GM12891 (cell line): ENCODE measurements at places on chromosomes 3 and 15.

DNA sequence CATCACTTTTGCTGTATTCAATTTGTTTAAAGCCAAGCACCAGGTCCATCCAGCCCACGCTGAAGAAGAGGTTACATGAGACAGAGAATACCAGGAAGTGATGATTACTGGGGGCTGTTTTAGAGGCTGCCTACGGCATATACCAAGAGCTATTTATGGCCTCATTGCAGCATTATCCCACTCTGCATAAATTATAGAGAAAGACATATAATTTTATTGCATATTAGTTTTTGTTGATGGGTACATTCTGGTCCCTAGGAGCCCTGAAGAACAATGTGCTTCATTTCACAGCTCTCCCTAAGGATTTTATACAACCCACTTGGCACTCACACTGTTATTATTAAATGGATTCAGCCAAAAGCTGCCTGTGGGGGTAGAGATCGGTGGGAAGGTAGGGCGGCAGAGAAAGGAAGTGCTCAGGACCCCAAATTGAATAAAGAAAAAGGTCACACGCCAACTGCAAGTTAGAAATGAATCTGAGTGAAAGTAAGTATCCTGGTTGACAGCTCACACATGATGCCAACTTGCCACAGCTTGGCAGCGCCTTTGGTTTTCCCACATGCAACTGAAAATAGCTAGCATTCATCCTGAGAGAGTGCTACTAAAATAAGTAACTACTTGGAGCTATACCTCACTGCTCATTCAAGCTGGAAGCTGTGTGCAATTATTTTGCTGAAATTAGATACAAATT lies 73.7 kb downstream of the CCNL1 start:
- no peak for DNase-seq

- DNase-seq: no peak
These were observed 8.9 kb downstream of the NSUN3 start for GRCh38 chr3:94071713-94072284.

GRCh38 chr15:60703207-60703933 lies 224.4 kb upstream of the ICE2 start:
- no peak for DNase-seq

DNA sequence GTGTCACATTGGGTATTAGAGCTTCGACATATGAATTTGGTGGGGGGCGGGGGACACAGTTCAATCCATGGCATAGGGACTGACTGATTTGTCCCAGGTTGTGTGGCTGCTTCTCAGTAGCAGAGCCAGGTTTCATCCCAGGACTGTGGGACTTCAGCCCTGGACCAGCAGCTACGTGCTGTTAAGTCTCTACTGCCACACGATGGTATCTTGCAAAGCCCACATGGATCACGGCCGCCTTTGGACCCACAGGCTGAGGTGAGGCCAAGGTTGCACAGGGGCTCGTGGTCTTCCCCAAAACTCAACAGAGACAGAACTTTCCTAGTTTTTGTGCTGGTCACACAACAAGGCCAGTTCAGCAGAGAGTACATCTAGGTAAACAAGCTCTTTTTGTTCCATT lies 97.4 kb downstream of the LRRK1 start:
- DNase-seq: no peak

DNA sequence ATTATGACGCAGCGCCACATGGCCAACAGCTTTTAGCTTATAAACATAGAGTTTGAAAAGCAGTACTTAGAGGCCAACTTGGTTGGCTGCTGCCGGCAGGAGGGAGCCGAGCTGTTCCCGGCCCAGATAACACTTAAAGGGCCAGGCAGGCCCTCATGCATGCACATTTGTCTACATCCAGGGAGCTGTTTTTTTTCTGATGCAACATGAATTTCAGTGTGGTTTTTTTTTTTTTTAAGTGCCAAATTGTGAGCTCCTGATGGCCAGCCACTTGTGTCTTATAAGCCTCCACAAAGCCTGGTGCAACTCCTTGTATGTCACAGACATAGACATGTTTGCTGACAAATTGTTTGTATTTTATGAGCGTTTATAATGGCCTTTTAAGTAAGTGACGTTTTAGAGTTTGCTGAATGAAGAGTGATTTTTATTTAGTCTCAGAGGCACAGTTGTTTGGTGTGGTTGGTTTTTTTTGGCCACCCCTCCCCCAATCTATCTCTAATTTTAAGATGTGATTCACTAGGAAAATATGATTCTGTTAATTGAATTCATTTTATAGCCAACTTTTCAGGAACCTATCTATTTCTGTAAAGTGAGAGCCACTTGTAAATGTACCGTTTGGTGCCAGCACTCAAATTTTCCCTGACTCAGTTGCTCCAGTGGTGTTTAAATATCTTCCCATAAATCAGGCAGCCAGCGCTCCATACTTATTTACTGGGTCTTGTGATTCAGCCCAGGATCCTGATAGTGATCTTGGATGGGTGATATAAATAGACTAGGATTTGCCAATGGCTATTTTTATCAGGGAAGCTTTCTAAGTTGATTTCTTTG lies 134.3 kb downstream of the VGLL4 start:
- no peak for DNase-seq

GRCh38 chr3:177676947-177677587 lies 479.8 kb upstream of the TBL1XR1 start:
- DNase-seq: no peak

- DNase-seq: no peak
These were observed 52.2 kb upstream of the CCDC80 start for GRCh38 chr3:112693186-112693585.

- no peak for DNase-seq
These were observed 98.1 kb downstream of the CORO2B start for GRCh38 chr15:68676926-68677325.

- DNase-seq: no peak
These were observed 181.7 kb downstream of the TCF12 start for GRCh38 chr15:57100136-57100539.

DNA sequence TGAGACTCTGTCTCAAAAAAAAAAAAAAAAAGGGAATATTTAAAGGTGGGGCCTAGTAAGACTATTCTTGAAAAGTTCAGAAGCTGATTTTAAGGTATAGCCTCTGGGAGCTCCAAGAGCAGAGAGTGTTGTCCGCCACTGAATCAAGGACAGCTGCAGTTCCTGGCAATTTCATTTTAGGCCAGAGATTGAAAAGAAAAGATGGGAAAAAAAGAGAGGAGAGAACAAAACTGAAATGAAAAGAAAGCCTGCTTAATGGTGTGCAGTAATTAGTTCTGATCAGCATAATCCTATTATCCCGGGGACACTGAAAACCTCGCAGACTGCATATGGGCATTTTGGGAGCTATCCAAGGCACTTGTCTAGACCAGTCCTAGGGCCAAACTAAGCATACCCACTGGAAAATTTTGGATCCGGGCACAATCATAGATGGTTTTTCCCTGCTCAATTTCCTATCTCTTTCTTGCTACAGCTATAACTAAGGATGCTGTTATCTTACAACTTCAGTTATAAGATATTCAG lies 43.2 kb downstream of the EHHADH start:
- DNase-seq: no peak

DNA sequence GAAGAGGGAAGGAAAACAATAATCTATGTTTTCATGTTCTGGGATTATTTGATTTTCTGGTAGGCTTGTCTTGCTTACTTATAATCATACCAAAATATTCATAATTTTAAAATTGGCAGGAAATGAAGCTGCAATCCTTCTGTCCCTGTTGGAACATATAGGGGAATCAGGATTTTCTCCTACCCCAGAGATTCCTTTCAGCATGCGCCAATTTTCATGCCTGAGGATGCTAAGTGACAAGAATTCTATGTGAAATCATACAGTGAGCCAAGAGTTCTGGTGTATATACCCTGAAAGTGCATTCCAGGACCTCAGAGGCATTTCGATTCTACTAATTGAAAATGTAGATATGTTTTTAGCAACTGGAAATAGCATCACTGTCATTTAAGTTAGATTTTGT lies 9.9 kb upstream of the CADPS start:
- no peak for DNase-seq

DNA sequence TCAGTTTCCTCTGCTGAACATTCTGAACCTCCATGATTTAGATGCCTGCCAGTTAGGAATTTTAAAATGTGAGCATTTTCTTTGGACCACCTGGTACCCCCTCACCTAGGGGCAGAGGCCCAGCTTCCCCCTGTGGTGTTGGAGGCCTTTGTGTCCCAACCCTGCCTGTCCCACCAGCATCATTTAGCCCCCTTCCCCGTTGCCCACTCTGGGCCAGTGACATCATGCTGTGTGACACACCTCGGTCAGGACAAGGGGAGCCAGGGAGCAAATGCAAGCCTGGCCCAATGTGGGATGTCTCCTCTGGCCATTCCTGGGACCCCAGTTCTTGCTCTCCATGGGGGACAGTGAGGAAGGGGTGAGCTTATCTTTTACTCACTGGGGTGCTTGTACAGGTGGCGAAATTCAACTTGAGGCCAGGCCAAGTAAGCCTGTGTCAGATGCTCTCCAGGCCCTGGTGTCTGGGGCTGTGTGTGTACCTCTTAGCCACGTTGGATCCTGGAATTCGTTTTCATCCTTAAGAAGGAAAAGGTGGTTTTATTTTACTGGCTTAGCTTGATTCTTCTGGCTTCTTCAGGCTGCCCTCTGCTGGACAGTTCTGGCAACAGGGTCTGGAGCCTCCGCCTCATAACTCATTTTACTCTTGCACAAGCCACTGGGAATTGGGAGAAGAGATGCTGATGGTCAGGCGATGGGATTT lies 49.7 kb upstream of the MYZAP start:
- DNase-seq: peak; percentile 32

DNA sequence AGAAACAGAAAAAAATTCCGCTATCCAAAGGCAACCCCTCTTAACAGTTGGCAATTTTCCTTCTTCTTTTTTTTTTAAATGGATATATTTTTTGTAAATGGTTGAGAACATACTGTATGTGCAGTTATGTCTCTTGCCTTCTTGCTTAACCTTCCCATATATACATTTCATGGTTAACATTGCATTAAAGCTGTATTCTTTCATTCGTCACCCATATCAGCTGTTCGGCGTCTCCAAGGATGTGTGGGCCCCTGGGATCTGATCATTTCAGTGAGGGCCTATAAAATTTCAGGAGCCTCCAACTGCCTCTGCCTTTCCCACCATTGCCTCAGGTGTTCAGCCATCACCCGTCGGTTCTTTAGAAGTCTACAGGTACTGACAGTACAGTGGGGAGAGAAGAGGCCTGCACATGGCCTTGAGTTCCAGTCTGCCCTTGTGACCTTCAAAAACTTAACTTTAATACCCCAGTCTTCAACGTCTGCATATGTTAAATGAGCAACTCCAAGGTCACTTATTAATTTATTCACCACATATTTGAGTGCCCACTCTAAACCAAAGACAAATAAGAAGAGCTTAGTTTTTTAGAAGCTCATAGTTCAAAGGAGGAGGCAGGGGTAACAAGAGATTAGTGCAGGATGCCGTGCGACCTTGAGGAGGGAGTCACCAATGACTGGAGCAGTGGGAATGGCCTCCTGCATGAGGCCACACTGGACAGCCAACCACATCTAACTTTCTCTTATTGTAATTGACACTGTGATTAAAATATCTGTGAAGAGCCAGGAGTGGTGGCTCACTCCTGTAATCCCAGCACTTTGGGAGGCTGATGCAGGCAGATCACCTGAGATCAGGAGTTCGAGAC lies 6.9 kb downstream of the ST6GAL1 start:
- DNase-seq: no peak

DNA sequence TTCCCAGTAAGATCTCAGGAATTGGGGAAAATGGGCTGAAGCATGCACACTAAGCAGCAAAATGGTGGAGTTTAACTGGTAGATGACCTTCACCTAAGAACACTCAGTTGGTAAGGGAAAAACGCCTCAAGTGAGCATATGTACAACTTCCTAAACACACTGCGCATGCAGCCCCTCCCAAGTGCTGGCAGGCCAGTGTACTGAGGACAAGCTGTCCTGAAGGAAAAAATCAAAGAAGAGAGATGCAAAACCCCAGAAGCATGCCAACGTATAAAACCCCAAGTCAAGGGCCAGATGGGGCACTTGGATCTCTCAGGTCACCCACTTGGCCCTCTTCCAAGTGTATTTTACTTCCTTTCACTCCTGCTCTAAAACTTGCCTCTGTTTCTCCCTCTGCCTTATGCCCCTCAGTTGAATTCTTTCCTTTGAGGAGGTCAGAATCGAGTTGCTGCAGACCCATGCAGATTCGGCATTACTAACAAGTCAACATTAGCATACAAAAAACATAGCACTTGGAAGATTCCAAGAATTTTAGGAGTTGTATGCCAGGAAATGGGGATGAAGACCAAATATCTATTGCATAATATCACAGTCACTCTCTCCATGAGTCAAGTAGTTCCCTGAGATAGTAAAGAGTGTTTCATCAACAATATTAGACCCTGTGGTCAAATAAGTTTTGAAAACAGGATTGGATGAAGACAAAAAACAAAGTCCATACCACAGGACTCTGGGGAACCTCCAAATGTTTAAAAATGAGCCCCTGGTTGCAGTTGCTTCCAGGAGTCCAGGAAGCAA lies 10.8 kb upstream of the FYCO1 start:
- DNase-seq: no peak

DNA sequence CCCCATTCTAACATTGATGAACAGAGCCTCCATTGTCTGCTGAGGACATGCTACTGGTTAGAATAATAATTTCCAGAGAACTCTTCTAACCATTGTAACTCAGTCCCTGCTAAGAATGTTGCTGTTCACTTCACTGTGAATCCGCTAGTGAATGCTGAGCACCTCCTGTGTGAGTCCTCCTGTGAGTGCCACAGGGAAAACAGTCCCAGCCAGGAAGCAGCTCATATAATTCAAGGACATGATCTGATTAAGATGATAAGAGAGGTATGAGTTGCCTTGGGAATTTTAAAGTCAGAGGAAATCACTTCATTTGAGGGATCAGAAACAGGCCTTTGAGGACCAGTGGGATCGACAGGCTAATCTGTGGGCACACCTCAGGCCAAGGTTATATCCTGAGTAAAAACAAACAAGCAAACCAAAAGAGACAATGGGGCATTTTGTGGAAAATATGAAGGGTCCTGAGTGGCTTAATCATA lies 33.9 kb upstream of the GPR160 start:
- DNase-seq: no peak

GRCh38 chr3:25581823-25582222 lies 82.9 kb downstream of the TOP2B start:
- no peak for DNase-seq

DNA sequence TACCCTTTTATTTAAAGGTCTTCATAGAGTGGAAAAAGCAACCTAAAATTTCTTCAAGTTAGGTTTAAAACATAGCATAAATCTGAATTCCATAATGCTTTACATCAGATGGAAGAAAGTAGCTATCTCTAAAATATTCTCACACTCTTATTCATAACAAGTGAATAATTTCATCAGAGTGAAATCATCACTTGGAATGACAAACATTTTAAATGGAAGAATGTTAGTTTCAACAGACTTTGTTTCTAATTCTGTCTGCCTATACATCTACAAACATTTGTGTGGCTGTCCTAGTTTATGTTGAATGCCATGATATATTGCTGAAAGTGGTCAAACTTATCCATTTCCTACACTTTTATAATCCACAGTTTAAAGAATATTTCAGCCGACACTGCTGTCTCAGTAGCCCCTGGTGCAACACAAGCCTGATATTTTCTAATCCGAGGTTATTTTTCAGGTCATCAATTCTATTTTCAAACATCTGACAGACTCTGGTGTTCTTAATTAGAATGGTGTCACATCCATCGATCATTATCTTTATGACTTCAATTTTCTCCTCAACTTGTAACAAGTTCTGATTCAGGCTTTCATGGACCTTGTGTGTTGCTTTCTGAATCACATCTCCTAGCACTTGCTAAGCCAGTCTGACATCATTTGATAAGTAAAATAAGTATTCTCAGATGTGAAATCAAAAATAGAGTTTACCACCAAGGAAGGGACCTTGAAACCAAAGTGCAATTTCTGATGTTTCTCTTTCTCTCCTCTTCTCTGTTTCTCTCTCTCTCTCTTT lies 17.1 kb upstream of the CNTN3 start:
- DNase-seq: no peak
